ENCODE measurements at places on chromosomes 7 and 10.

DNA sequence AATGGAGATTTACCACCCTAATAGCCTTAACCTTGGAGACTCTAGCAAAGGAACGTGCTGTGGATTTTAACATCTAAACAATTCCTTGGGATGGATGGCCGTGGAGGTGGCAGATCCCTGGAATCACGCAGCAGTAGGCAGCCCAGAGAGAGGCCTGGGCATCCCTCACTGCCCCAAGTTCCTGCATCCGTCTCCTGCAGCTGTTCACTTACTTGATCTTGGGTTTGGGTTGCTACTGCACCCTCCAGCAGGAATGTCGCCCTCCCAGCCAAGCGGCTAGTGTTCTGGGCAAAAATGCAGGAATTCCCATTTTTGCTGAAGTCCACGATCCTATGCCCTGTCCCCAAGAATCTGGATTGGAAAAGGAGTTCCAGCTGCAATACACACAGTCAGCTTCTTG lies 166.7 kb upstream of the SH2B2 start:
- no peak for DNase-seq

DNA sequence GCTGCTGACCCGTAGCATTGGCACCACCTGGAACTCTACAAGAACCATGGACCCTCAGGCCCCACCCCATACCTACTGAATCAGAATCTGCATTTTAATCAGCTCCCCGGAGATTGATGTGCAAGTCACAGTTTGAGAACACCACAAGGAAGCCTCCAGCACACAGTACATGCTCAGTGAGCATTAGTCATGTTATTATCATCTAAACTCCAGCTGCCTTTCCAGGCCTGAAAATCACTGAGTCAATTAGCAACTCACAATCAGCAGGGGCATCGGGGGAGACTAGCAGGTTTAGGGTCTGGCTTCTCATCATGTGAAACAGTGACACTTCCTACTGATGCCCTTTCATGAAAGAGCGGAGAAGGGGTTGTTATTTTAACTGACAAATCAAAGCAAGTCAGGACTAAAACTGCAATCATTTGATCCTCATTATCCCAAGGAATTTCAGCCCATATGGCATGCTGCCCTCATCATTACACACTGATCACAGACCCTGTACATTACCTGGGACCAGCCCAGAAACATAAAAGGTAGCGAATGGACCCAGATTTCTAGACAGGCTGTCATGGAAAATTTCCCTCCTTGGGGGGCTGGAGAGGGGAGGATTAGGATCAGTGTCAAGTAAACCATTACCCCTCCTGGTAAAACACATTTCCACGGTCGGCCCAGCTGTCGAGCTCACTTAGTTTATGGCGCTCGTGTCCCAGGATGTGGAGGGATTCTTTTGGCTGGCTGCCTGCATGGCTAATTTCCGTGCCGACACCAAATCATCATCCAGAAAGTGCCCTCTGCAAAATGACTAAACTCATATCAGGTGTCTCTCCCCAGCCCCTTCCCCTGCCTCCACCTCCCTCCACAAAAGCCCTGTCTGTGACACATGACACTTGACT lies 122.8 kb downstream of the PRLHR start:
- no peak for DNase-seq

- no peak for DNase-seq
Observed at GRCh38 chr7:156179872-156180390, 367.7 kb upstream of the SHH start.

- DNase-seq = no peak
Observed at GRCh38 chr7:34544621-34545020, 113.4 kb upstream of the NPSR1 start.

DNA sequence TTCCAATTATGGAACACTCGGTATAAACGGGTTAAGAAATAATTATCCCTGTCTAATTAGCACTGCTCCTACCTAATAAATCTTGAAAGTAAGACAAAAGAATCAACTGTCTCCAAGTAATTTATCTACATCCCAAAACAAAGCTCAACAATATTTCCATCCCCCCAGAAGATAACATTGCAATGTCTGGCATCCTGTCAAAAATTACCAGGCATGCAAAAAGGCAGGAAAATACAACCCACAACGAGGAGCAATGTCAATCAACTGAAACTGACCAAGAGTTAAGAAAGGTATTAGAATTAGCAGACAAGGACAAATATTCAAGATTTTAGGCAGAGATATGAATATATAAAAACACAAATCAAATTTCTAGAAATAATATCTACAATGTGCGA lies 84.5 kb upstream of the SVIL start:
- no peak for DNase-seq

DNA sequence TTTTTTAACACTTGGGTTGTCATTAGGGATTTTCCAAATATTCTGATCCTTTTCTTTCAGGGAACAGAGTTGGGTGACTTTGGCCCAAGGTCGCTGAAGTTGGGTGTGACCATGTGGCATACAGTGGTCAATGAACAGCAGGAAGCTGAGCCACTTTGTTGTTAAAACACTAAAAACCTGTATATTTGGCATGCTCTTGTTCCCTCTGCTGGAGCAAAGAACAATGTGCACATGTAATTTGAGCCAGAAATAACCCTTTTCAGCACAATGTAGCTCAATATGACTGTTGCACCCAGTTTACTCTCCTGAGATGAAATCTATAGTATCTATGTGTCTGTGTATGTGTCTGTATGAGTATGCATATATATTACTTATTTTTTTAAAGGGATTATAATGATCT lies 74.9 kb downstream of the ADCYAP1R1 start:
- no peak for DNase-seq

GRCh38 chr7:42272793-42273665 lies 36.0 kb upstream of the GLI3 start:
- no peak for DNase-seq

DNA sequence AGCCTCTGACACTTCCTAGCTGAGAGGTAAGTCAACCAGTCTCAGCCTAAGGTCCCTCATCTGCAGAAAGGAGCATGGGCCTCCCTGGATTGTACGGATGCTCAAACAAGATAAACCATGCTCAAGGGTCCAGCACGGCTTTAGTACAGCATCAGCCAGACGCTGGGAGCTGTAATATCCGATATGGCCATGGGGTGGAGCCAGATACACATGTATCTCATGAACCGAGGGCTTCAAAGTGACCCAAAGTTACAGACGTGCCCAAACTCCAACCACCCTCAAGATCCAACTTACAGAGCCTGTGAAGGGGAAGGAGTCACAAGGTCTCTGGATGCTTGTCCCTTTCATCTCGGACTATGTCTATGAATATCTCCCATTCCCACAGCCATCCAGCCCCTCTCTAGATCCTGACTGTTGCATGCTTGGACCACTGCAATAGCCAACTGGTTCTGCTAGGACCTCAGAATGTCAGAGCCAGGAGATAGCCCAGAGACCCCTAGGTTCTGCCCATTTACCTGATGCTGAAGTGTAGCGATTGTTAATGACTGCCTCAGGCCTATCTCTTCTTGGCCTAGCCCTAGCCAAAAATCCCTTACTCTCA lies 142.4 kb downstream of the SH3PXD2A start:
- peak; percentile 70 for DNase-seq

GRCh38 chr10:115861455-115861854 lies 411.6 kb downstream of the GFRA1 start:
- no peak for DNase-seq

DNA sequence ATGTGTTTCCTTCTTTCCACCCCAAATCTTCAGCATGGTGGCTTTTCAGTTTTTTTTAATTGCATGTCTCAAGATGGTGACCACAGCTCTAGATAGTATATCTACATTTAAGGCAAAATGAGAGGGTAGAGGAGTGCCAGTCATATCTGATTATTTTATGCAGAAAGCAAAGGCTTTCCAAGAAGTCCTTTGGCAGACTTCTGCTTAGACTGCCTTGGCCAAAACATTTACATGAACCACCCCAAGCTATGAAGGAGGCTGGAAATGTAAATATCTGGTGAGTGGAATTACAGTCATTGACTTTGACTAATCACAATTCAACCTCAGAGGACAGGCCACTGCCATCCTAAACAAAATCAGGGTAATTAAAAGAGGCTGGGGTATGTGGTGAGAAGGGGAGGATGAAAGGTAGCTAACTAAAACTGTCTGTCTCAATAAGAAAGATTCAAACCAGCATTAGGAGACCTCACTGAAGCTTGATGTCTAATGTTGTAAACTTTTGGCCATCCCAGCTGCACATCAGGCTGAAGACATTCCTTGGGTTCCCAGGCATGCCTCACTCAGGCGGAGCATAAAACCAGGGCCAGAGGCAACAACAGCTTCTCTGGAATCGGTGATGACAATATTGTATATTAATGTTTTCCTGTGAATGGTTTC lies 53.4 kb downstream of the PPP1R3C start:
- DNase-seq = no peak

DNA sequence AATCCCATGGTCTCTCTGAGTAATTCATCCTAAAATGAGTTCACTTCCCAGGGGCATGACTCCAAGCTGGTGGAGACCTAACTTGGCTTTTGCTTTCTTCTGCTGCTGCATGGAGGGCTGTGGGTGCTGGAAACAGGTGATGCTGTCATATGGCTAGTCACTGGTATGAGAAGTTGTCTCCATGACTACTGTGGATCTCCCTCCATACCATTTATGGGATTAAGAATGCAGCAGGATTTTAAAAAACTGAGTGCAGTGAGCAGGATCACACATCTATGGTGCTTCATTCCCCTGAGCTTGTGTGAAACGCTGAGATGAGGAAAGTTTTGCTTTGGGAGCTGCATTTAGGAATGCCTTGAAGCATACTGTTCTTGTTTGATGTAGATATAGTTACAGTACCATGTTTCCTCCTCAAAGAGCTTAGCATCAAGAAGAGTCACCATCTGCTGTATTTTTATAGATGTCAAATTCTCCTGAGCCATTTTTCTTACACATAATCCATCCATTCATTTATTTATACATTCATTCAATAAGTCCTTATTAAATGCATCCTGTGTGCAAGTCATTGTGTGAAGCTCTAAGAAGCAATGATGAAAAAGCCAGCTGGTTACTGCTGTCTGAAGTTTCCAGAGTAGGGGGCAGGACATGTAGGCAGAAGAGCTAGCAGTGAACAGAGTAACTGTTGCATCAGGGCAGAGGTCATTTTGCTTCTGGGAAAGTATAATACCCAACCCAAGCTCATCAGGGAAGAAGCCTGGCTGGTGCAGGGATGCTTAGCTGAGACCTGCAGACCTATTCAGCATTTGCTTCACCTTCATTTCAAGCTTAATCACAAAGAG lies 534.8 kb downstream of the AUTS2 start:
- DNase-seq = no peak

GRCh38 chr10:71747551-71748523 lies 25.5 kb downstream of the VSIR start:
- DNase-seq = no peak

DNA sequence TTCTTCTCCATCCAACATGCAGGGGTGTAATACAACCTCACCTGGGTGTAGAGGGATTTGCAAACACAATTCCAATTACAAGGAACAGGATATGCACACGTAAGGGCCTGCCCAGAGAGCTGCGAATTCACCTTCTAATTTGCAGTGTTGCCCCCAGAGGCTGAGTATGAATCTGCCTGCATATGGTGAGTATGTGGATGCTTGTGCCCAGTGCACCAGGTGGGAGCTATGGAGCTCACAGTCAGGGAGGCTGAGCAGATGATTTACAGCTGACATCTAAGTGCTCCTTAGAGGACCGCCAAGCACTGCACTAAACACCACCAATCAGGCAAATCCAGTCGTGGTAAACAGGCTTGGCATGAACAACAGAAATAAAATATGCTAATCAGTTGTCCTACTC lies 132.0 kb downstream of the RELN start:
- DNase-seq = no peak

- DNase-seq = no peak
Observed at GRCh38 chr10:5043716-5044115, 40.1 kb upstream of the AKR1C2 start.

DNA sequence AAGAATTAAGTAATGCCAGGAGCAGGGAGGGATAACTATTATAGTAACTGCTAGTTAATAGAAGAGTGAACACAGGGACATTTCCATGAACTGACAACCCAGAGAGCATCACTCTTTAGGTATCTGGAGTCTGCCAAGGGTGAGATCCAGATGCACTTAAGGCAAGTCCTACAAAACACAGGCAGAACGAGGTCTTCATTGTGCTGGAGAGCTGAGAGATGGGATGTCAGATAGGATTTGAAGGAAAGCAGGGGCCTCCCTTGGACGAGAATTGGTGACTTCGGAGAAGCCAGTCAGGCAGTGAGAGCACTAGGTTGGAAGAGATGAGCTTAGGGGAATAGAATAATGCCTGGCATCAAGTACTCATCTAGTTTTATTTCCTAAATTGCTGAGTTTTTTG lies 684.5 kb downstream of the GATA3 start:
- no peak for DNase-seq

DNA sequence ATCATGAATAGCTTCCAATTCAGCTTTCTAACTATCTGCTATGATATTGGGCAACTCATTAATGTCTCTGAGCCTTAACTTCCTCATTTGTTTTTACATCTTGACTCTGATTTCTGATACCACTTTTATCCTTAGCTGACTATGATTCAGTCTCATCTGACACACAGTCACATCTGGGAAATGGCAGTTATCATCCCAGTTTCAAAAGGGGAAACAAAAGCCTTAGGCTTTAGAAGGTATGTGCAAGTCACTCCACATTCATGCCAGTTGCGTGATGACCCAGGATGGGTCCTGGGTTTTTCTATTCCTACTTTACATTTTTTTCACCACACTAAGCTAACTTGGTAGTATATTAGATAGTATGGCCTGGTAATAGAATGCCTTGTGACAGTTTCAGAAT lies 12.7 kb downstream of the SCIN start:
- DNase-seq = no peak

- DNase-seq = no peak
Observed at GRCh38 chr7:125412890-125413665, 483.5 kb upstream of the POT1 start.

GRCh38 chr10:29541422-29542210 lies 93.2 kb downstream of the SVIL start:
- DNase-seq = no peak

DNA sequence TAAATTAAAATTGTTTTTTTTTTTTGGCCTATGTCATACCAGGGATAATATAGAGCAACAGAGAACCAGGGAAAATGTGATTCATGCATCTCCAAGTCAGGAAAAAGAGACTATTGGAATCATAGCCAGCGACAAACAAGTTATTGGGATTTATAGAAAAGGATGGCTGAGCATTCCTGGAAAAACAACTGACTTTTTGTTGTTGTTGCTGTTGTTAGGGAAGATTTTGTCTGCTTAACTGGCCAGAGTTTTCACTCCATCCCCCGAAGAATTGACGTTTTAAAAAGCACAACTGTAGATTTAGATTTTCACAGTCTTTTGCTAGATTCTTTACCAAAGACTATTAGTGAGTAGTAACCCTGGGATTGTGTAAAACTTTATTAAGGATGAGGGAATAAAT lies 112.4 kb downstream of the TBXAS1 start:
- DNase-seq = no peak

DNA sequence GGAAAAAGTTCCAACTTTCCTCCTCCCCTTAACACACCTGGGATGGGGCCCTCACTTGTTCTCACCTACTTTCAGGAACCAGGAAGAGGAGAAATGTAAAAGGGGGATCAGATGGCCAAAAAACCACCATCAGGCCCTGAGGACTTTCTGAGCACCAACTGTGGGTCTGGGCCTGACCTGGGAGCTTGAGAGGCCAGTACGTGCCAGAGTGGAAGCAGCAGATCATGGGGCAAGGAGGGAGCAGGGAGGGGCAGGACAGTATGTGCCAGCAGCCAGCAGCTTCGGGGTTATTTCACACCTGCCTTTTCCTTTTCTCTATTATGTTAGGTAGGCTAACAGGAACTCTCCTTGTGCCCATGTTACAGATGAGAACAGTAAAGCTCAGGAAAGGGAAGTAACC lies 118.8 kb upstream of the UNC5B start:
- no peak for DNase-seq

GRCh38 chr7:30206491-30206890 lies 71.7 kb downstream of the MTURN start:
- no peak for DNase-seq
